Esophagus mucosa (tissue), 1 donor: ENCODE measurements at places on chromosomes 3 and 15.

GRCh38 chr15:99361545-99362185, 110.4 kb downstream of the LRRC28 start:
- no peak for ATAC-seq

- ATAC-seq = no peak
Measured at GRCh38 chr3:178676942-178677790, 140.9 kb downstream of the KCNMB2 start.

GRCh38 chr3:129230311-129231019, 18.9 kb upstream of the COPG1 start:
- ATAC-seq = peak; percentile 82

GRCh38 chr3:12508291-12508700, 24.0 kb downstream of the TSEN2 start:
- ATAC-seq = peak; percentile 25

DNA sequence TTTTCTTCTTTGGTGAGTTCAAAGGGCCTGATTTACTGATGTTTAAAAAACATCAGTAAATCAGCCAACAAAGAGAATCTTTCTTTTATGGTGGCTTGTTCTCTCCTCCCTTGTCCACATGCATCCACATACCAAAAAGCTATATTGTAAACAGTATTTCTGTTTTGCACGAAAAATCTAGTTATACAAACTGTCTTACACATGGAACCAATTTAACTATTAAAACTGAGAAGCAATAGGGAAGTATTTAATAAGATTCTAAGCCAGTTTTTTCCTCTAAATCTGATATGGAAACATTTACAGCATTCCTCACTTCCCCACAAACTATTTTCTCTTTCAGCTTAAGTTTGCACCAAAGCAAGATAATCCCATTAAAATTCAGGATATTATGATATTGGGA, 110.8 kb upstream of the ICE2 start:
- no peak for ATAC-seq

- no peak for ATAC-seq
Measured at GRCh38 chr15:94015324-94015723, 216.0 kb upstream of the MCTP2 start.

DNA sequence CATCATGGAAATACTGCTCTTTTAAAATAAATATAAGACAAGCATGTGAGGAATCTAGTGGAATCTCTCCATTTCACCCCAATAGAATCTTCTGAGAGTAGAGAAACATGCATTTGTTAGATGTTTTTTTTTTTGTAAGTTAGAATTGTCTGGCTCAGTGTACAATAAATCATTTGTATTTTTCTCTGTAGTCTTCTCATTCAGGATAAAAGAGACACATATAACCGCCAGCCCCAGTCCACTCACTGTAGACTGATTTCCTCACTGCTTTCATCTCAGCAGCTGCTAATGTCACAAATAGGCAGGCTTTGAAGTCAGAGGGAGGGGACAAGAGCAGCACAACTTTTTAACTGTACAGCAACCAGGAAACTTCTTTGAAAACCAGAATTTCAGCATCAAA, 140.2 kb upstream of the RBMS3 start:
- ATAC-seq = no peak

DNA sequence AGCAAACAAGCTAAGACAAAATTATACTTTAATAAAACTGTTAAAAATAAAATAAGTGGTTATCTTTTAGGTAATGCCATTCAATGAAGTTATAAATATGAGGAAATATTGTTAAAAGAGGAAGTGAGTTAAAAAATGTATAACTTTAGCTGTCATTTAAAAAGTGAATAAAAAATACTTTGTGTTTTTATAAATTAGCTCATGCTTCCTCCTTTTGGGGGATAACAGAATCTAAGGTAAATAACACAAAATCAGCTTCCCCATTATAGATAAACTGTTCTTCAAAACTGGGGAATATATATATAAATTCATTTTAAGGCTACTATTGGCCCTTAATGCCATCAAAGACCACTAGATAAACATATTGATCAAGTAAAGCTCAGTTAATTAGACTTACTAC, 113.7 kb upstream of the AADACL2 start:
- ATAC-seq = no peak

- peak; percentile 68 for ATAC-seq
Measured at GRCh38 chr3:99648101-99648500, 9.7 kb downstream of the COL8A1 start.

GRCh38 chr15:63763476-63764123, 70.1 kb downstream of the HERC1 start:
- ATAC-seq = no peak

GRCh38 chr3:16013568-16013967, 160.9 kb upstream of the GALNT15 start:
- ATAC-seq = no peak

GRCh38 chr15:85925649-85926237, 131.0 kb upstream of the KLHL25 start:
- no peak for ATAC-seq

- no peak for ATAC-seq
Measured at GRCh38 chr15:101115786-101116680, 135.8 kb downstream of the CHSY1 start.

- ATAC-seq = no peak
Measured at GRCh38 chr15:60899322-60899966, 329.7 kb downstream of the RORA start.

DNA sequence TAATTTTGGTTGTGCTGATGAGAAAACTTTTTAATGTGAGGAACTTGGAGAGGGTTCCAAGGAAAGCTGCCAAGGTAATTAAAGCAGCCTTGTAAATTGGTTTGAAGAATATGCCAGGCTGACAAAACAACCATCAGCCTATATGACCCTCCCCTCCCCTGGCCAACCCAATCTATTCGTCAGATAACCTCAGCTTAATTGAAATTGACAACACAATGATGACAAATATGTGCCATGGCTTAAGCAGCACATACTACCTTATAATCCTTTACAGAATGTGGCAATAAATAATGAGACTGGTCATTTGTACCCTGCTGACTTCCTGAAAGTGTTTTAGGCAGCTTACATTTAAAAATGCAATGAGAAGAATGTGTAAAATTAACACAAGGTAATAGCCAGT, 118.2 kb downstream of the EFHB start:
- no peak for ATAC-seq

DNA sequence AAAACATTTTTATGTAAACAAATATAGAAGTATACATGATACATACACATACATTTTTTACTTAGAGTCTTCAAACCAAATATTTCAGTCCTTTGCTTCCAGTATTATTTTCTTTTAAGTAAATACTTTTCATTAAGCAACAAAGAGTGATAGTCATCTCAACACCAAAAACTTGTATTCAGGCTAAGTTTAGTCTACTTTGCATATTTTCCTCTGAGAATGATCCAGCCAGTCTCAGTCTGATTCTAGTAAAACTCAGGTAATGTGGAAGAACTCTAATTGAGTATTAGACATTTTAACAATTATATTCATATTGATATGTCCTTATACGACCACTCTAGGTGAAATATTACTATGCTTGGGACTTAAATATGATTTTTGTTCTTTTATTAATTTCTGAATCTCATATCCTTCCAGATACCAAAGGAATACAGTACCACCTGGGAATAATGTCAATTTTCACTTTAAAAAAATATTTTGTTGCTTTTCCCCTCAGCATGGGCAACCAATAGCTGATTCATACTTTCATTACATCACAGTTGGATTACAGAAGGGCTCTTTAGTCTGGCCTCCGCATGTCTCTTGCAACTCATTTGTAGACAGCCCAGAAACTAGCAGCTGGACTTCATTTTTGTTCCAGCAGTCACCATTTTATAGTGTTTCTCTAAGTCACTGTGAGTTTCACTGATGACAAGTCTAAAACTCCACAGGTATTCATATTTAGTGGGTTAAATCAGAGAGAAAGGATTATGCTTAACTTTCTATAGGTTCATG, 390.4 kb downstream of the ZBTB20 start:
- no peak for ATAC-seq

DNA sequence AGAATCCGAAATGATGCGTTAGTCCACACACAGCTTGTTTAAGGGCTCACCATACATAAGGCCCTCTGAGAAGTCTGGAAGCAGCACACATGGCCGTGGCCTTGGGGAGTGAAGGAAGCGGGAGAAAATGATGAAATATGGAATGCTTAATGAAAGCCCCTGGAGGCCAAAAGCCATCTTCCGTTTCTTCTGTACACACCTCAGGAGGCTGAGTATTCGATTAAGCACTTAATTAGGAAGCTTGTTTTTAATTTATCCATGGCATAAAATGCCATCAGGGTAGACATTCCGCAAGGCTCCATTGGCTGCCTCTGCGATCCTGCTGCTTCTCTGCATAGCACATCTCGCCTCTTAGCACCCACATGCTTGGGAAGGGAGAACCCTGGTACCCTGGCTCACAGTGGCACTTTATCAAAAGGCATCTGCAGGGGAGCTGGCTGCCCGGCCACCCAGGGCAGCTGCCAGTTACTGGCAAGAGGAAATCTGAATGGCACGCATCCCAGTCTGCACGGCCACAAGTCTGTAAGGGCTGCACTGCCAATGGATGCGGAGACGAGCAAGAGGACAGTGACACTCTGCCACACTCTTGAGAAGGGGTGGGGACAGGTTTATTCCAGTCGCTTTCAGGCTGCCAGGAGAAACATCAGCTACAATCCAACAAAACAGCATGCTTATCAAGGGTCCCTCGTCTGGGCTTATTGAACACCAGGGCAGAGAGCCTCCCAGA, 356.2 kb downstream of the OCA2 start:
- no peak for ATAC-seq

GRCh38 chr3:46091741-46092701, 64.7 kb upstream of the XCR1 start:
- no peak for ATAC-seq

DNA sequence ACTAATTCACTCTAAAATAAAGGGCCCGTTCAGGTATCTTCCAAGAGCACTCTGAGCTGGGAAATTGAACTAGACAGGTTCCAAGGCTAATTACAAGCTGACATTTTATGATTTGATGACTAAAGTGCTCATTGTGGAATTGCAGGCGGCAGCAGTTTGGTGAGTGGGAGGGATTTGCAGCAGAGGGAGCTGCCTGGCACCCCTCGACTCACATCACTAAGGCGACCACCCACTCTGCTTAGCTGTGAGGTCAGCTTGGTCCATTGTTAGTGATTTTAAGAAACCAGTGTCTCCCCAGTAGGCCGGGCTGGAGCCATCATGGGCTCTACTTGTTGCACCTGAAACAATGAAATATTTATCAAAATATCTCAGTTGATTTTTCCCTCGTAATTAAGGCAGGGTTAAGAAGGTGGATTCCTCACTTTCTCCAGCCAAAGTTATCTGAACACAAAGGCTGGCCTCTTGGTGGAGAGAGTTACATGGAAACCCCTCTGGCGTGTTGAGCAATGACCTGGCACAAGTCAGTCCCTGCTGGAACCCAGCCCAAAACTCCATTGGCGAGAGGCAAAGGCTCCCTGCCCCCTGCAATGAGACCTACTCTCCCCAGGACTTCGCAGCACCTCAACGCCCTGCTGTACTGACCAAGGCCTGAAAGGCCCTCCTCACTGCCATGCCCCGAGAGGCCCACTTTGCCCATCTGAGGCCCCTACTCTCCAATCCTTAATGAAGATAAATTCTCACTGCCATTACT, 65.0 kb upstream of the ATP2B2 start:
- ATAC-seq = no peak

DNA sequence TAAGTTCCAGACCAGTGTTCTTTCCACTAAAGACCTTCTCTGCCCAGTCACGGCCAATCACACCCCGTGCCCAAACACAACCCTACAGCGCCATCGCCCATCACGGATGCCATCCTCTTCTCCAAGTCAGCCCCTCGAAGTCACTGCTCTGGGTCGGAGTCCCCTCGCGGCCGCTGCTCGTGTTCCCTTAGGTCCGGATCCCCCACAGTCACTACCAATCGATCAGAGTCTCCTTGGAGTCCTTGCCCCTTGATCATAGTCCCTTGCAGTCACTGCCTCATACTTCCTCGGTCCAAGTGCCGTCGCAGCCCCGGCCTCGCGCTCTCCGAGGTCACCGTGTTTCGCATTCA, 461 bp downstream of the PCYT1A start:
- ATAC-seq = peak; percentile 20

DNA sequence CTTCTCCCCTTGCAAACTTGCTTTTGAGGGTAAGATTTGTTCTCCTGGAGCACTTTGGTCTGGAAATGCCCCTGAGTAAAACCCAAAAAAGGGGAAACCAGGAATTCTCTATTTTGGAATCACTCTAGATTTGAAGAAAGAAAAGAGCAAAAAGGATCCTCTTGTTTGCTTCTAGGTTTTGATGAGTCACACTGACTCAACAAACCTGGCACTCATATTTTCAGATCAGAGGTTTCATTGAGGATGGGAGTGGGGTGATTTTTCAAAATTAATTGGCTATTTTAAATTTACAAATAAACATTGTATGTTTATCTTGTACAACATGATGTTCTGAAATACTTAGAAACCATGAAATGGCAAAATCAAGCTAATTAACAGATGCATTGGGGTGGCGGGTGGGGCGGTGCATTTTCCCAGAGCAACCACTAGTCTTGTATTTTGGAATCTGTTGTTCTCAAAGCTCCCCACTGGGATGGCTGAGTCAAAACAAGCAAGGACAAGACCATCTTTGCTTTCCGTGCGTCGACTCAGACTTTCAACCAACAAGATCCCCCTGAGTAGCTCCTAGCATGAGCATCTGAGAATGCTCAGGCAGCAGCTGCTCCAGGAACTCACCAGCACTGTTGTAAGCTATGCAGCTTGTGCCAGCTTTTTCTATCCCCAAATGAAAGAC, 451.4 kb downstream of the WDR72 start:
- ATAC-seq = no peak

DNA sequence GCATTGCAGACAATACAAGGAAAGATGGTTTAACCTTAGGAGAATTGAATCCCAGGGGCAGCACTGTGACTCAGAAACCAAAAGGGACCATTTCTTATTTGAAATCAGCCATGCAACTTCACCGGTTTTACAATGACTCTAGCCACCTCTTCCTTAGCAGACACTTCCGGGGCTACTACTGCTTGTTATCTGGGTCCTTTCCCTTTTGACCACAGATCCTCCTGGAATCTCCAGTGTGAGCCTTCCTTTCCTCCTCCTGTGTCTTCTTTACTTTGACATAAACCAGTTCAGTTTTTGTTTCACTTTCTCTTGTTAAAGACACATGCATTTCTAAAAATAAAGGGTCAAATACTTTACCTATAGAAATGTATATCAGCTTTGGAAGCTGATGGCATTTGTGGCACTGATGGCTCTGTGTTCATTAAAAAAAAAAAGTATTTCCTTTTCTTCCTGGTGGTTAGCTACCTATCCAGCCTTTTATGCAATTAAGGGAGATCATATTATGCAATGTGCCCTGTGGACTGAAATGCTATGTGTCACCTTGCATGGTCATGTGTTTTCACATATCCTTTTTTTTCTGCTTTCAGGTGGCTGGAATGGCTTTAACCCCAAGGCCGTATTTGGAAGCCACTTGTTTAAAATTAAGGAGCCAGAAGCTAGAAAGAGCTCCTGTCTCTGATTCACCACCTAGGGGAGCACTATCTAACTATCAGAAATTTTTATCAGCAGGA, 296.2 kb downstream of the CHL1 start:
- no peak for ATAC-seq
